ENCODE measurements at places on chromosomes 5 and 9.

DNA sequence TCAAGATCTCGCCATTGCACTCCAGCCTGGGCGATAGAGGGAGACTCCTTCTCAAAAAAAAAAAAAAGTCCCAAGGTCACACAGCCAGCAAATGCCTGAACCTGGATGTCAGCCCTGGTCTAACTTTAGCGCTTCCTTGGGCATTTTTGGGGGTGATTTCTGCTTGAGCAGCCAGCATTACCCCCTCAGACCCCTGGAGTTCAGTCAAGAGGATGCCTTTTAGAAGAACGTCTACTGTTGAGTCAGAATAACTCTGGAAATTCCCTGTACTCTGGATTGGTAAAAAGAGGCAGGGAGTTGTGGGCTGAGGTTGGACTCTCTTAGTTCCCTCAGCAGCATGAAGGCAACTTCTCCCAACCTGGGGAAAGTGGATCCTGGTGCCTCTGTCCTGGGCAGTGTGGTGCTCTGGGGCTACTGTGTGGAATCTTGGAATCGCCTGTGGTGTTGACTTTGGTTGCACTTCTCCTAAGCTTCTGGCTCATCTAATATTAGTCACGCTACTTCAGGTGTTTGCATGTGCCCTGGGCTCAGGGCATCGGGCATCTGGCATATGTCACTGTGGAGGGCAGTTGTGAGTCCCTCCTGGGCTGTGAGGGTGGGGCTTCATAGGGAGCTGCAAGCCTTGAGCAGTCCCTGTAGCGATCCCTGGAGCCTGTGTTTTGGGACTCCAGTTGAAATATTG, 32.2 kb downstream of the STXBP1 start:
- DNase-seq: no peak

DNA sequence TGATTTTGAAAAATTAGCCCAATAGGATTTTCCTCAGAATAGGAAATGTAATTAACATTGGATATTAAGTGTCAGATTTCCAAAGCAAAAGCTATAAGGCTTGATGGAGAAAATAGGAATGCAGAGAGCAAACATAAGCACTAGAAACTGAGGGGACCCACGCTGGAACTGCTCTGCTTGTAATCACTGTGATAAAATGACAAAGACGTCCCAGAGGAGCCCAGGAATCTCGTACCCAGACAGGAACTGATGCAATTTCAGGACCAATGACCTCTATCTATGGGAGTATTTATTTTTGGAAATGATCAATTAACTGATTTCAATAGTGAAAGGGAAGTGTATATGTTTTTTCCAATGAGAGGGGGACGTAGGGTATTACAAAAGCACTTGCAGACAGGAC, 714.5 kb upstream of the WWC1 start:
- no peak for DNase-seq

- DNase-seq: no peak
Measured at GRCh38 chr5:137152616-137153015, 346.5 kb downstream of the SPOCK1 start.

DNA sequence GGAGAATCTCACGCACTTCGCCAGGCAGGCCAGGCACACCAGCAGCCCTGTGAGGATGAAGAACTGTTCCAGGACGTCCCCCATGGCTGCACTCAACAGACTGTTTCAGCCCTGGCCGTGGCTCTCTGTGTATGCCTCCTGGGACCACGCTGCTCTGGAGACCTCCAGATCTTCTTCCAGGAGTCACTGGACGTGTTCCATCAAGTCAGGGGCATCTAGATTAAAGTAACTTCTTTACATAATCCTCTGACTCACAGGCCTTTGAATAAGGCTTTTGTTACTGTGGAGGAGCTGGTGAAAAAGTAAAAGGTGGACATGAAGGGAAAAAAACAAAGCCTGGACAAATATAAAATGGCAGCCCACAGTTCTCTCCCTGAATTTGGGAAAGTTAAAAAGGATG, at the start of gene HSD17B3:
HSD17B3 (minus strand) TSS at position 156 of the 400 bp plus-strand sequence; CDS start at position 84, 72 bp downstream.
- DNase-seq: peak; percentile 55

- DNase-seq: no peak
Measured at GRCh38 chr9:6566409-6567139, 79.0 kb downstream of the GLDC start.

Data from cardiac muscle cell (in vitro differentiated cells and primary cell).